ENCODE measurements at places on chromosomes 7 and 10. TPM values are rescaled to one million over a fixed set of nuclear protein-coding genes. Genes with fewer than 3 reads are reported as not detected.

DNA sequence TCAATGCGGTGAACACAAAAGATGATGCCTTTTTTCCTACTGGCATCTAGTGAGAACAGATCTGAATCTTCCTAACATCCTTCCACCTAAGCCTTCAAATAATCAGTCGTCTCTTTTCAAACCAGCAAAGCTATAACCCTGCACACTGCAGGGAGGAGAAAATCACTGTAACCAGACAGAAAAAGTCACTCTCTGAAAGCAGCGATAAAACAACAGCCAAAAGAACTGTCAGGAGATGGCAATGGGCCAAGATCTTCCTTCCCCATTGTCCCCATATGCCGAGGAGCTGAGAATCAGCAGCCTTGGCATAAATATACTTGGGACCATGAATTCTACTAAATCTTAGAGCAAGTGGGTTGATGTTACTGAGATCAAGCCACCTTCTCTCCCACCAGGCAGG lies 13.1 kb downstream of the FZD9 start:
- peaks cover 59% of the 10 kb centered on the region for H3K36me3 ChIP-seq
- H3K4me3 ChIP-seq: no peak overlapping the region
- DNase-seq: peak; percentile 70
- no peaks in the 10 kb centered on the region for H3K4me1 ChIP-seq

GRCh38 chr10:4678023-4678950 lies 147.7 kb upstream of the AKR1E2 start:
- no peak for DNase-seq
- no peaks in the 10 kb centered on the region for H3K27me3 ChIP-seq
- H3K27ac ChIP-seq: peak overlapping the region; percentile 75

GRCh38 chr7:43260980-43261878 lies 148.8 kb downstream of the HECW1 start:
- no peak overlapping the region for H3K27ac ChIP-seq
- no peaks in the 10 kb centered on the region for H3K27me3 ChIP-seq
- no peak overlapping the region for H3K4me3 ChIP-seq
- peak; percentile 68 for DNase-seq
- H3K4me1 ChIP-seq: no peaks in the 10 kb centered on the region

Gene SEMA3A
- total RNA-seq: 9.4 TPM

- peaks cover 4% of the 10 kb centered on the region for H3K4me1 ChIP-seq
- H3K36me3 ChIP-seq: no peaks in the 10 kb centered on the region
- DNase-seq: no peak
Observed at GRCh38 chr7:112497481-112497880, 16.7 kb downstream of the LSMEM1 start.

Gene IL2RA
- 5.7 TPM for total RNA-seq

Gene FAM25G
- total RNA-seq: not detected

DNA sequence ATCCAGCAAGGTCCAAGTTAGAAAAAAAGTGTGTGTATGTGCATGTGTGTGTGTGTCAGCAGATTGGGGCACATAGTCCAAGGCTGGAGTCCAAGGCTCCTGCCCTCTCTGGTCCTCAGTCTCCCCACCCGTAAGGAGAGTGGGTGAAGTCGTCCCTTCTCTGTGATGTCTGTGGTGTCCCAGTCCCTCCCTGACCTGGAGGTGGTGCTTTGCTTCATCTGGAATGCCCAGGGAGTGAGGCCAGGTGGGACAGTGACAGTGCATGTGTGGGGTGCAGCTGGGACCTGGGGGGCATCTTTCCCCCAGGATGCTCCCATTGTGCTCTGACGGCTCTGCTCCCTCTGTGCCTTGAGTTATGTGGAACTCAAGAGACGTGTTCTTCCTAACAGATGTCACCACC lies 18.0 kb downstream of the AQP1 start:
- no peak for DNase-seq
- H3K36me3 ChIP-seq: peaks cover 3% of the 10 kb centered on the region
- H3K27ac ChIP-seq: no peak overlapping the region
- no peaks in the 10 kb centered on the region for H3K27me3 ChIP-seq
- H3K4me3 ChIP-seq: no peak overlapping the region
- H3K4me1 ChIP-seq: peaks cover 10% of the 10 kb centered on the region

- DNase-seq: no peak
- no peaks in the 10 kb centered on the region for H3K4me1 ChIP-seq
- no peak overlapping the region for H3K4me3 ChIP-seq
- no peaks in the 10 kb centered on the region for H3K27me3 ChIP-seq
- H3K27ac ChIP-seq: no peak overlapping the region
Observed at GRCh38 chr7:108170251-108170650, 40.1 kb upstream of the LAMB4 start.

DNA sequence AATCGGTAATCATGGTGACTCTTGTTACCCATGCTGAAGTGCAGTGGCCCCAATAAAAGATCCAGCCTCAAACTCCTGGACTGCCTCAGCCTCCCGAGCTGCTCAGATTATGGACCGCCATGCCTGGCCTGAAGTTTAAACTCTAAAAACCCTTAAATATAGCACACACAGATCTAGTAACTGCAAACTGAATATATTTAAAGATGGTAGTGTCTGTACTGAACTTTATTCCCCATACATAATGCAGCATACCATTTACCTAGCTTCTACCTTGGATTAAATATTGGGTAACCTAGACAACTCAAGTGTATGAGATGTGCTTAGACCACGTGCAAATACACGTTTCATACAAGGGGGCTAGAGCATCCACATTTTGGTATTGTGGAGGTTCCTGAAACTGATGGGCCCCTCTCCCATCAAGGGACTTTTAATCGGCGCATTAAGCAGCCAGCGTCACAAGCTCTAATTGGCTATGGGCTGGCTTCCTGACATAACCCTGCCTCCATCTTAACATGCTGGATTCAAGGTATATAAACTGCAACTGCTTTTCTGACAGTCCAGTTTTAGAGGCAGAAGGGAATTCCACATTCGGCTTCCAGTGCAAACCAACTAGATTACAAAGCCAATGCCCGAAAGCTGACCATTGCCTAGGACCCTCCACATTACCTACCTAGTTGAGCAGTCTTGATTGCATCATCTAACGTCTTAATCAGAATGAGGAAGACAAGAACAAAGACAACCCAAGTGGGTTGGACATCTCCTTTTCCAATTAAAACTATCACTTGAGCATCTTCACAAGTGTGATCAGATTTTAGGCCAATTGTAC lies 13.0 kb downstream of the HNRNPA2B1 start:
- H3K27me3 ChIP-seq: no peaks in the 10 kb centered on the region
- H3K4me3 ChIP-seq: no peak overlapping the region
- H3K4me1 ChIP-seq: peaks cover 2% of the 10 kb centered on the region

- no peak overlapping the region for H3K27ac ChIP-seq
- H3K4me1 ChIP-seq: no peaks in the 10 kb centered on the region
- H3K4me3 ChIP-seq: no peak overlapping the region
Observed at GRCh38 chr10:49323171-49323895, 24.4 kb downstream of the C10orf71 start.

- no peaks in the 10 kb centered on the region for H3K36me3 ChIP-seq
- H3K4me1 ChIP-seq: no peaks in the 10 kb centered on the region
- no peak for DNase-seq
- H3K27me3 ChIP-seq: no peaks in the 10 kb centered on the region
Observed at GRCh38 chr7:158065340-158065739, 522.3 kb downstream of the PTPRN2 start.

Gene ADRB1
- 21.4 TPM for total RNA-seq

DNA sequence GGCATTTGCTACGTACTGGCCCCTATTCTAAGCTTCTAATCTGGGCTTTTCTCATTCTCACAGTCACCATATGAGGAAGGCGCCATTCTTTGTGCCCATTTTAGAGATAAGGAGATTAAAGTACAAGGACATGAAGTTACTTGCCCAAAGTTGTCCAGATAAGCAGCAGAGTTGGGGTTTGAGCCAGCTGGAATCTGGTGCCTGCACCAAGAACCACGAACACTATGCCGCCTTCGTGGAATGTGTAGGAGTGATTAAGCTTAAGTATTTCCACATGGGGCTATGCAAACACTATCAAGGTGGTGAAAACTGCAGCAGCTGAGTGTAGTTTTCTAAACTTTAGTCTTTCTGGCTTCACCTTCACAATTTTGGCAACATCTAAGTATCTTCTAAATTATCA lies 342.7 kb upstream of the ETV1 start:
- no peaks in the 10 kb centered on the region for H3K27me3 ChIP-seq
- no peaks in the 10 kb centered on the region for H3K36me3 ChIP-seq
- DNase-seq: peak; percentile 12
- H3K4me3 ChIP-seq: no peak overlapping the region

Gene FAM221A
- 18.3 TPM for total RNA-seq

Gene DLX6
- not detected for total RNA-seq

DNA sequence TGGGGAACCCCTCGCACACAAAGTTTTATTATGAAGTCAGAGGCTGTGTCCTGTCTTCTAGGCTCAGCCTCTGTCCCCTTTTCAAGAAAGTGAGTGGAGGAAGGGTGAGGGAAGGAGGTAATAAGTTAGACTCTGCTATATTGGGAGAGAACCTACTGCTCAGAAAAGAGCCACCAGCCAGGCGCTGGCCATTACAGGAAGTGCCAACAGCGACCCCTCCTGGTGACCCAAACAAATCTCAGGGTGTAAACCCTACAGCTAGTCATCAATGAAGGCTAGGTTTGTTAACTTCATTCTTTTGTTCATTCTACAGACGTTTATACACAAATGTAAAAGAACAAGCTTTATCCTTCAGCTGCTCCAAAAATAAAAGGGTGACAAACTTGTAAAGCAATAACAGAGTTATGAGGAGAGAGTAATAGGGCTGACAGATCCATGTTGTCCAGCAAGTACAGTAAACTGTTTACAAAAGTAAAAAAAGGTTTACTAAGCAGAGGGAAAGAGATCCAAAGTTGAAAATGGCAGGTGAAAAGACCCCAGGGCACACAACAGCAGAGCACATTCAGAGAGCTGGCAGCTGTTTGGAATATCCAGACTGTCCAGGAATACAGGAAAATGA lies 82.7 kb downstream of the FAM204A start:
- DNase-seq: peak; percentile 46
- H3K4me1 ChIP-seq: no peaks in the 10 kb centered on the region
- no peaks in the 10 kb centered on the region for H3K36me3 ChIP-seq
- H3K27ac ChIP-seq: no peak overlapping the region
- H3K4me3 ChIP-seq: no peak overlapping the region
- H3K27me3 ChIP-seq: no peaks in the 10 kb centered on the region

DNA sequence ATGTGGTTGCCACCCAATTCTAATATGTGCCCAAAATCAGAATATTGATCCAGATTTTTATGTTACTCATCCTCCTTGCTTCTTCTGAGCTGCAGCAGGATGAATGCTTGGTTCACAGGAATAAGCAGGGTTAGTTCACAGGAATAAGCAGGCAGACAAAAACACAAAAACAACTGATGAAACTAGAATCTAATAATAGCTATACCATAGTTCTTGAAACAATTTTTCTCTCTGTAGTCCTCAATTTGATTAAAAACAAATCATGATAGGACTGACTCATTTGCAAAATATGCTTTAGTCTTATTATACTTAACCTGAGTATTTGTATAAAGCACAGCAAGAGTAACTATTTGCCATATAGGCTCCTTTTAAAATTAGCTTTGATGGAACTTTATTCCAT lies 24.4 kb upstream of the ARHGAP12 start:
- H3K27me3 ChIP-seq: no peaks in the 10 kb centered on the region
- no peak for DNase-seq
- H3K4me3 ChIP-seq: no peak overlapping the region
- no peaks in the 10 kb centered on the region for H3K4me1 ChIP-seq
- no peak overlapping the region for H3K27ac ChIP-seq

Gene ASAH2B
- 6.1 TPM for total RNA-seq

GRCh38 chr10:77804371-77804770 lies 122.2 kb downstream of the DLG5 start:
- H3K4me1 ChIP-seq: no peaks in the 10 kb centered on the region
- no peak overlapping the region for H3K4me3 ChIP-seq
- H3K27me3 ChIP-seq: no peaks in the 10 kb centered on the region
- H3K36me3 ChIP-seq: peaks cover 23% of the 10 kb centered on the region
- H3K27ac ChIP-seq: no peak overlapping the region

DNA sequence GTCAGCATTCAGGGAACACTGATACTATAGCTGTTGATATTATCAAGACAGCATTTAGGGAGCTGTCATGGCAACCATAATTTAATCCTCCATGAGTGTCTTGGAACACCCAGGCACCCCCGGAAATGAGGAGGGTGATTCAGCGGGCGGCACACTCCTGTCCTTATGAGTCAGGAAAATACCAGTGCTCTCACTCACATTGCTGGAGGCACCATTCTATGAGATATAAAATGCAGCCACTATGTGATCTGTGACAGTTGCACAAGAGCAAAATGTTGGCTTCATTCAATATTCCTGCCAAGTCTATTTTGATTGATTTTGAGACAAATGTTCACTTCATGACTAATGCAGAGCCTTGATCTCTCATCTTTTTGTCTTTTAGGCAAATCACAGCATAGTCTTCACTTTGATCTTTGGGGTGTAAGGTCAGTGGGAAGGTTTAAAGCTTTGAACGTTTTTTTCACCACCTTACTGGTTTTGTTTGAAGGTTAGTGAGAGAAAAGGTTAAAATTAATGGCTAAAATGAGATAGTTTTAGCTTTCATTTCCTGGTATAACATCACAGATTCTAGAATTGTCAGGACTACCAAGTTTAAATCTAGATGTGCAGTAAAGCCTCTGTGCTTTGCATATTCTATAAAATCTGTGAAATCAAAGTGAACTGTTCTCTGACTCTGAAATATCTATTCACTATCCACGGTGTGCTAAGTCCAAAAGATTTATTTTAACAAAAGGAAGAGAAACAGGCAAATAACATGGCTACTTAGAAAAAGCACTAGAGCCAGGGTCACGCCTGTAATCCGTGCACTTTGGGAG lies 12.4 kb upstream of the ARHGAP12 start:
- no peak overlapping the region for H3K27ac ChIP-seq
- DNase-seq: no peak
- no peak overlapping the region for H3K4me3 ChIP-seq

Gene CCDC6
- total RNA-seq: 42.7 TPM

Gene KAZALD1
- 8.2 TPM for total RNA-seq

DNA sequence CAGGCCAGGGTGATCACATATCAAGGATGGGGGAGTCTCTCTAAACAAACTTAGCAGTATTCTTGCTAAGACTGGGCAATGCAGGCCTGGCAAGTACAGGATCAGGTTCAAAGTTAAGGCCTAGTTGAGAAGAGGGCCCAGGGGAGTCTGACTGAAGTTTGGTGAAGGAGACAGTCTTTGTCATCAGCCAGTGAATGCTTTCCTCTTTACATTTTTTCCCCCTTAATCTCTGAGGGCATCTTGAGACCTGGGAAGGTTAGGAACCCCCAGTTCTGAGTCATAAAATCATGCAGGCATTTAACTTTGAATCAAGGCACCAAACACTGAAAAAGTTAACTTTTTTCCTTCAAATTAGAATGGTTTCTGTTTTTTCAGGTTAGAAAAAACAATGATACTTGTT lies 311.5 kb downstream of the REEP3 start:
- no peak overlapping the region for H3K27ac ChIP-seq
- H3K4me3 ChIP-seq: no peak overlapping the region
- no peaks in the 10 kb centered on the region for H3K27me3 ChIP-seq
- no peaks in the 10 kb centered on the region for H3K4me1 ChIP-seq
- no peak for DNase-seq

Gene SMURF1
- 30.6 TPM for total RNA-seq

Gene CPEB3
- total RNA-seq: 4.3 TPM

Gene ANKRD61
- not detected for total RNA-seq

GRCh38 chr10:43160921-43161255 lies 22.6 kb downstream of the CSGALNACT2 start:
- H3K27ac ChIP-seq: peak overlapping the region; percentile 45
- no peak overlapping the region for H3K4me3 ChIP-seq
- no peak for DNase-seq
- H3K4me1 ChIP-seq: peaks cover 7% of the 10 kb centered on the region
- no peaks in the 10 kb centered on the region for H3K27me3 ChIP-seq

- H3K4me1 ChIP-seq: no peaks in the 10 kb centered on the region
- DNase-seq: no peak
- H3K27me3 ChIP-seq: peaks cover 11% of the 10 kb centered on the region
- H3K4me3 ChIP-seq: no peak overlapping the region
- H3K27ac ChIP-seq: no peak overlapping the region
- H3K36me3 ChIP-seq: no peaks in the 10 kb centered on the region
Observed at GRCh38 chr10:127474501-127474900, 74.6 kb upstream of the NPS start.

Gene ZNF853
- 5.3 TPM for total RNA-seq

Gene NFKB2
- 52.8 TPM for total RNA-seq

Gene KCNIP2
- total RNA-seq: 3.1 TPM
